ENCODE measurements at places on chromosomes 12 and 14.
A peak's percentile ranks its signal among the peaks of the same experiment; 100 is the strongest.

DNA sequence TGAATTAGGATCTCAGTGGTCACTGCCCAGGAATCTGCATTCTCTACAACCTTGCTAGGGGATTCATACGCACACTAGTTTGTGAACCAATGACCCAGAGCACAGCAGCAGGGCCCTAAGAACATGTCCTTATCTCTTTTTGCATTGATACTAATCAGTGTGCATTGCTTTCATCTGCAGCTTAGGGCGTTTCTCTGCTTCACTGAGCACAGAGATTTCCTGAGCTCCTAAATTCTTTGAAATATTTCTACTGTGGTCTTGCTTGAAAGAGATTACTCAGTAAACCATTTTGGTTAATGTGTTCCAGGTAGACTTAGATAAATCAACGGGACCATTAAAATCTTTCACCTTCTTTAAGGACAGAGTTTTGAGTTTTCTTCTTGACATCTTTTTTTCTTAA is 351.3 kb upstream of the KITLG start:
- DNase-seq: no peak

DNA sequence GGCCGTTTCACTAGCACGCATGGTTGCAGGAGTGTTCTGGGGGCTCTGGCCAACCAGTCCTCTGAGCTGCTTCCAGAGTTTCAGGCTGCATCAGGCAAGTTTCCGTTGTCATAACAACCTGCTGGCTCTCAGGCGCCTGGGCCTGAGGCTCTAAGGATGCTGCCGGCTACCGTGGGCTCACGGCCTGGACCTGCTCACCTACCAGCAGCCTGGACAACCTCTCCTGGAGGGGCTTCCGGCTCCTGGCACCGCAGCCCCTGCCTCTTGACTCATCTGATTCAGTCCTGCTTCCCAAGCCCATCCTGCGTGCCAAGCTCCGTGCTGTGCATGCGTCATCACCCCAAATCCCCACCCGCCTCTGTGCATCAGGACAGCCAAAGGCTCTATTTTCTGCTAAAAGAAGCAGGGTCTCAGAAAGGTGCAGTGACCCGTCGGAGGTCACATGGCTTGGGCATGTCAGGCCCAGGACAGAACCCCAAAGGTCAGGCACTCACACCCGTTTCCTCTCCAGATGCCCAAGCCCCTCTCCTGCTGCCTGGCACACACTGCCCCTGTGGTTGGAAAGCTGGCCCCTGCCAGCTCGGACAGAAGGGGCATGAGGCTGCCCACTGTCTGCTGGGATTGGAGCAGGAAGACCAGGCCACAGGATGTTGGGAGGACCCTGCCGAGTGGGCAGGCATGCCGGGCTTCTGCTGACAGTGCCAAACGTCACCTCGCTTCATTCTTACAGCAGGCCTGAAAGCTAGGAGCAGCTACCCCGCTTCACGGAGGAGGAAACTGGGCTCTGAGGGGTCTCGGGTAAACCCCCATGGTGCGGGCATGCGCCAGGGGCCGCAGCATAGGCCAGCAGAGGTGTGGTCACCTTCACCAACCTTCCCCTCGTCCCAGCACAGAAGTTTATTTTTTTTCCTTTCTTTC is 5.7 kb downstream of the BEGAIN start:
- DNase-seq: no peak

GRCh38 chr12:122966743-122967550 is 684 bp upstream of the ABCB9 start:
- DNase-seq: no peak

GRCh38 chr14:80695869-80696268 is 245.7 kb downstream of the CEP128 start:
- DNase-seq: no peak

GRCh38 chr12:41743835-41744234 is 400.8 kb downstream of the GXYLT1 start:
- peak; percentile 3 for DNase-seq

GRCh38 chr12:46900734-46901463 is 75.1 kb upstream of the SLC38A4 start:
- DNase-seq: no peak

GRCh38 chr12:56801661-56802622 is 38.8 kb downstream of the HSD17B6 start:
- no peak for DNase-seq

GRCh38 chr14:98018628-98019027 is 1221.4 kb downstream of the VRK1 start:
- no peak for DNase-seq

DNA sequence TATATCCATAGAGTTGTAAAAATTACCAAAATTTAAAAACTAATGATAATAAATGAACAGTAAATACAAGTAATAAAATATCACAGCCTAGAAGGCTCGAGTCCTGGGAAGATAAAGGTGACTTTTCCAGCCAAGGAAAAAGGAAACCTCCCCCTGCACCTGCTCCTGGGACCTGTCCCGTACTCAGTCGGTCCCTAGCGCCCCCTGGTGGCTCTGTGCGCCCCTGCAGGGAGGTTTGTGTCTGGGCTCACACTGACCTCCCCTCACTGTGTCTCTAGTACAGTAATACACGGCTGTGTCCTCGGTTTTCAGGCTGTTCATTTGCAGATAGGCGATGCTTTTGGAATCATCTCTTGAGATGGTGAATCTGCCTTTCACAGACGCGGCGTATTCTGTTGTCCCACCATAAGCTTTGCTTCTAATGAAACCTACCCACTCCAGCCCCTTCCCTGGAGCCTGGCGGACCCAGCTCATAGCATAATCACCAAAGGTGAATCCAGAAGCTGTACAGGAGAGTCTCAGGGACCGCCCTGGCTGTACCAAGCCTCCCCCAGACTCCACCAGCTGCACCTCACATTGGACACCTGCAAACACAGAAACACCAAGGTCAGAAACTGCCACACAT is 1030.4 kb downstream of the TMEM121 start:
- no peak for DNase-seq

- DNase-seq: no peak
Measured at GRCh38 chr12:69546693-69547438, 38.4 kb upstream of the CCT2 start.

- DNase-seq: no peak
Measured at GRCh38 chr14:75449696-75450095, 21.9 kb downstream of the JDP2 start.

- DNase-seq: peak; percentile 41
Measured at GRCh38 chr12:96501133-96501761, 11.9 kb downstream of the CFAP54 start.

DNA sequence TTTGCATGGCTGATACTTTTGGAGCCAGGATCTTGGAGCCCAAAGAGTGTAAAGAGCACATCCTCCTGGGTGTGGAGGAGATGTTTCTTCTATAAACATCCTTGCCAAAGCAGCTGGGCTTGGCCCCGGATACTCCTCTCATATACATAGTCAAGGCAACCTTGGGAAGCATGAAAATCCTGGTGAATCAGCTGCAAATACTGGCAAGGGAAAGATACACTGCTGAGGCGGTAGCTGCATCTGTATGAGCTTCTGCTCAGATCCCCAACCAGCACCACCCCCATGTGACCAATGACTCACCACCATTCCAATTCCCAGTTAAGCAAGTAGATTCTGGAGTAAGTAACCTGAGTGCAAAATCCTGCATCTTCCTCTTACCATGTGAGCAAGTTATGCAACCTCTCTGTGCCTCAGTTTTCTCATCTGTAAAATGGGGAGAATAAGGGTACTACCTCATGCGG is 567.4 kb downstream of the MED13L start:
- peak; percentile 86 for DNase-seq

DNA sequence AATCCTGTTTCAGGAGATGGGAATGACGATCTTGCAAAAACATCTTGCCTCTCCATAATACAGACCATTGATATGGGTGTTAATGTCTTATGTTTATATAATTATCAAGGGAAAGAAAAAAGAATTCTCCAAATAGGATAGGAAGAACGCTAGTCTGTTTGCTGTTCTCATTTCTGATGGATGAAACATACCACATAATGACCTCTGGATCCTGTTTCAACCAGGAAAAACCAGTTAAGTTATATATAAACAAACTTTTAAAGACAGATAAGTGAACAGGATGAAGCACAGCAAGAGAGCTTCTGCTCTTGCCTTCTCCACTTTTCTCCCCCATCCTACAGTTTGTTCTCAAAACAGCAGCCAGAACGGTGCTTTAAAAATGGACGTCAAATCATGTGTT is 27.8 kb downstream of the COQ6 start:
- DNase-seq: no peak

- DNase-seq: no peak
Measured at GRCh38 chr12:44812062-44812461, 64.1 kb downstream of the NELL2 start.

DNA sequence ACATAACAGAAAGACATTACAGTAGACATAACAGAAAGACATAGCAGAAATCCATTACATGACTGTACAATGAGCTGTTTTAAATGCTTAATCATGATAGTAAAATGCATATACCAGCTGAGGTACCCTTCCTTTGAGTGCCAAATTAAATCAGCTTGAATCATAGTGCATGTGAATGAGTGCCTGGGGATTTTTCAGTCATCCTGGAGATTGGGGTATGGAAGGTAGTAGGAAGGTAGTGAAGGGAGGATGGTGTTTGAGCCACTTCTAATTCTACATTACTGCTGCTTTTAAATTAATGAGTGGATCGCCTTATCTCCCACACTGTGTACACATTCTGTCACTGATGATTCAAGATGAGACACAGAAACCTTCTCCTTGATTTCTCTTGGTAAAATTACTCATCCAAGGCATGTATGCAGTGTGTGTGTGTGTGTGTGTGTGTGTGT is 534.2 kb downstream of the LRFN5 start:
- DNase-seq: peak; percentile 85

DNA sequence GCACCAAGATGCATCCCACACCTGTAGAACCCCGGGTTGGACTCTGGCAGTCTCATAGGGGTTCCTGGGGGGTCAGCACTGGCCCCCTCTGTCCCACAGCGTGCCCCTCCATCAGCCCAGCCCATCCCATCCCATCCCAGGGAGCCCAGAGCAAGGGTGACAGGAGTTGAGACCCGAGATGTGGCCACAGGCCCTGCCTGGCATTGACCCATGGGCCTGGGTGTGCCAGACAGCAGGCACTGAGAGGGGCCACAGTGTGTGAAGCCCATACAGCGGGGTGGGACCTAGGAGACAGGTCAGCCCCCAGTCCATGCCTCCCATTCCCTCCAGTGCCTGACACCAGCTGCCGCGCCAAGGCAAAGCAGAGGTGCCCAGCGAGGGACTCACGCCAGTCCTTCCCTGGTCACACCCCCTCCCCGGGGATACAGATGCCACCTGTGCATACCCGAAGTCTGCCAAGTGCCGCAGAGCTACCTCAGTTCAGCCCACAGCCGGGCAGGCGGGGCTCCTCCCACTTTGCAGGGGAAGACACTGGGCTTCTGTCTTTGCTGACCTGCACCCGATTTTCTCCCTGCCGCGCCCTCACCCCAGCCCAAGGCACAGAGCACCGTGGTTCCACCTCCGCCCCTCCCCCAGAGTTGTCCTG is 50.4 kb downstream of the CYP46A1 start:
- no peak for DNase-seq

DNA sequence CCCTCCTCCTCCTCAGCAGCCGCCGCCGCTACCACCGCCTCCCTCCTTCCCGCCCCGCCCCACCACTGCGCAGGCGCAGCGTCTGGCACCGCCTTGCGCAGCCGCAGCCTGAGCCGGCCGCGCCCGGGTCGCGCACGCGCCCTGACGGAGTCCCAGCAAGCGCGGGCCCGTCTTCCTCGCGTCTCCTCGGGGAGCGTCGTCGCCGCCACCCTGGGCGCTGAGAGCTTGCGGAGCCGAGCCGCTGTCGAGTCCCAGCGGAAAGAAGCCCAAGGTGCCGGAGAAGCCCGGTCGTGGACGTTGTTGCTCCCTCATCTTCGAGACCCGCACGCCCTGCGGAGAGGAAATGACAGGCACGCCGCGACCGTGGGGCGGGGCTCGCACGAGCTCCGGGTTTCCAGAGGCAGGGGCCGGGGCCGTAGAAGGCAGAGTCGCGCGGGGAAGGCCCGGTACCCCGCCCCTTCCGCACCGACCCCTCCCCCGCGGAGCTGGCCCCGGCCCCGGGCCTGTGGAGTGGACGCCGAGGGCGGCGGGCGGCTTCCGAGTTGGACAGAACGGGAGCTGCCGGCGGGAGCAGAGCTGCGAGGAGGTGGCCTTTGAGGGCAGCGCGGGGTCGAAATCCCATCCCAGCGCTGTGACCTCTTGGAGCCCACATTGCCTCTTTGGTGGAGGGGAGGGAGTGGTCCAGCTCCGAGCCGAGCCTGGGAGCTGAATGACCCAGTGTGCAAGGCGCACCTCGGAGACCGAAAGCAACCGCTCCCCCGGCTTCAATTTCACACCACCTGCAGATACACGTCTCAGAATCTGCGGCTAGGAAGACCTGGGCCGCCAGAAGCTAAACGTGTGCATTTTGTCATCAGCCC is 469 bp upstream of the RAB35 start:
- peak; percentile 93 for DNase-seq

DNA sequence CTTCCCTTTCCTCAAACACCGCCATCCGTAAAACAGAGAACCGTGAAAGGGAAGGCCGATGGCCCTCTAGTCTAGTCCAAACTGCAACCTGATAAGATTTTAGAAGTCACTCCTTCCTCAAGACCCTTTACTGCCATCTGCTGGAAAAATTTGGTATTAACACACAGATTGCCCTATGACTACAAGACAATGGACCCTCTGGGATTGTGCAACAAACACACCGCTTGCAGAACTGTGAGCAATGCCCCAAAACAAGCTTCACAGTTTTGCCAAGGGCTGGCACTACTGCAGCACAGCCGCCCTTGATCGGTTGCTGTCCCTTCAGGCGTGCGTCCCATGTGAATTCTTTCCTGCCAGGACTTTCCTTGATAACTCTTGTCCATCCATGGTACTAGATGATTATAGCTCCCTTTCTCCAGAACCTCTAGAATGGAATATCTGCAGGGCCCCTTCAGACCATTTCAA is 23.1 kb downstream of the LLPH start:
- peak; percentile 92 for DNase-seq

- no peak for DNase-seq
Measured at GRCh38 chr14:58964598-58964928, 223.9 kb upstream of the DAAM1 start.

GRCh38 chr12:93802293-93802692 is 125.1 kb downstream of the CRADD start:
- DNase-seq: no peak

DNA sequence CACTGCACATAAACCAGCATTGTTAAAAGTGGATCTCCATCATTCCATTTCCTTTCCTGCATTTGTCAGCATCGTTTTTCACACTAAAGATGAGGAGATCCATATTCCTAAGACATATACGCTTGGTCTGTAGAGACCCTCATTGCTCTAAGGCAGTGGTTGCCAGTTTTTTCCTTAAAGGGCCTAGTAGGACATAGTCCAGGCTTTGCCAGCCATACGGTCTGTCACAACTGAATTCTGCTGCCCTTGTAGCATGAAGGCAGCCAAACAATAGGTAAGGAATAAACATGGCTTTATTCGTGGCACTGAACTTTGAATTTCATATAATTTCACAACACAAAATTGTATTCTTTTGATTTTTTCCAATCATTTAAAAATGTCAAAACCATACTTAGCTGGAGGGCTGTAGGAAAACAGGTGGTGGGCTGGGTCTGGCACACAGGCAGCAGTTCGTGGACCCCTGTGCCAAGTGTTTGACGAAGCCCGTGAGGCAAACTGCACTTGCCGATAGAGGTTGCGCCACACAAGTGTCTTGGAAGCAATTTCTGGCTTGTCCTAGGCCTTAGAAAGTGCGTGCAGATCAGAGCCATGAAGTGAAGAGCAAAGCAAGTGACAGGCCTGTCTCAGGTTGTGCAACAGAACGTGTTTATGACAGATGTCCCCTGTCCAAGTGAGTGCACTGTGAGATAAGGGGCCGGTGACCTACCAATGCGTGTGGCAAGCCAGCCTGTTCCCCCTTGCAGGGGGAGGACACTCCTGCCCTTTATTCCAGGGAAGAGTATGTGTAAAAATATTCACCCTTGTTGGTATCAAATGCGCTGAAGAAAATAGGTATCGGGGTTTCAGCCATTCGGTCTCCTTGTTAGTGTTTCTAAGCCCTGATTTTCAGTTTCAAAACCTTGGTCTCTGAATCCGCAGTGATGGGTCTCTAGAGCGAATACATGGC is 916 bp upstream of the CHPT1 start:
- DNase-seq: no peak

Data from fibroblast of skin of right biceps (primary cell).